NCI-H748 treated with DMSO at 0.1 percent for 48 hours (cell line): ENCODE measurements at places on chromosomes 6 and 20.
A peak's percentile ranks its signal among the peaks of the same experiment; 100 is the strongest.

DNA sequence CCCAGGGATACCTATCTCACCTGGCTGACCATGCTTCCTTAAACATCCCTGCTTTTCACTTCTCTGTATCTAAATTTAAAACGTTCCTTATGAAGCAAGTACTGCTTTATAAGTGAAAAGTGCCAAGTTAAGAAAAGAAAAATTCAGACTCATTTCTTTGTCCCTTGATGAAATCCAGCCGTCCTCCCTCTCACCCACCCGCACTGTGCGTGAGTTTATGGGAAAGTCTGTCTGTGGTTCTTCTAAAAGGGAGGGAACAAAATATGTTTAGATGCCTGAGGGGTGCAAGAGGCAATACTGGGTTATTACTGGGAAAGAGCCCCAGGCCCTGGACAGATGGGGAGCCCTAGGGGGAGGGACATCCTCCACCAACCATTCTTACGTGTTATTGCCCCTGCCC lies 31.2 kb downstream of the SPDEF start:
- no peak for DNase-seq

DNA sequence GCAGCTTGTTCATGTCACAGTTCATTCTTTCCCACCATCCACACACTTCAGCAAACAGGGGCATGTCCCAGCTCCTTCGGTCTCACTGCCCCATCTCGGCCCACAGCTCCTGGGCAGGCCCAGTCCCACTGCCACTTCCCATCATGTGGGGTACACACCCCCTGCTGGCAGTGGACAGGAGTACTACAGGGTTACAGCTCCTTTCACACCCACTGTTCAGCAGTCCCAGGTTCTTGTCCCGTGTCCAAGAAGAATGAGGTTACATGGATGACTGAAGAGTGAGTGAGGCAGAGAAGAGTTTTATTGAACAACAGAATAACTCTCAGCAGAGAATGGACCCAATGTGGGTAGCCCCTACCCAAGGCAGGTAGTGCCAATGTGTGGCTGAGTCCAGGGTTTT lies 77.8 kb upstream of the SMLR1 start:
- DNase-seq = no peak

- DNase-seq = peak; percentile 77
Observed at GRCh38 chr6:133973109-133973971, 20.3 kb downstream of the TBPL1 start.

- DNase-seq = no peak
Observed at GRCh38 chr6:90894285-90895130, 307.6 kb upstream of the MAP3K7 start.

GRCh38 chr20:50041246-50041873 lies 58.6 kb downstream of the SNAI1 start:
- DNase-seq = no peak

DNA sequence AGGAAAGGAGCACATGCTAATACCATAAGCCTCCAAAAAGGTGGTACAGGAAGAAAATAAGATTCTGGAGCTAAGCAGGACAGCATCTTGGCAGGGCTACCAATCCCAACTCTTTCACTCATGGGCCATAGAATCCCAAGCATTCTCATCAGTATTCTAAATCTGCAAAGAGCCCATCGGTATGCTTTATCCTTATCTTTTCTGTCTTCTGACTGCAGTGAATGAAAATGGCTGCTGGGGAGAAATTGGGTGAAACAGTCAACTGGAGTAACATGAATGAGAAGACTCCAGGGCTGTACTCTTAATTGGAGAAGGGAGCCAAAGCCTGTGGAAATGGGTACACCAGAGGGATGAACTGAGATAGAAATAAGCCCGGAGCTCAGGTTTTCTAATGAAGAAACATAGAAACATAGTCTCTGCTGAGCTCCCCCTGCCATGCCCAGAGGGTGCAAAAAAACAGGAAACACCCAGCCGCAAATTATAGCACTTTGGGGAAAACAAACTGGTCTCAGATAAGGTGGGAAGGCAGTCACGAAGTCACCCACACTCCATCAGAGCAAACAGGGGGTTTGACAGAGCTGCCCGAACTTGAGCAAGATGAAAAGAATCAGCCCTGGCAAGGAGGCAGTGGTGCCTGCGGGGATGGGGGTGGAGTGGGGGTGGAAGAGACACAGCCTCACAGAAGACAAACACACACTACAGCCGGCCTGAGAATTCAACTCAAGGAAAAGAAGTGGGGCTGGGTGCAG lies 35.4 kb upstream of the E2F3 start:
- no peak for DNase-seq

DNA sequence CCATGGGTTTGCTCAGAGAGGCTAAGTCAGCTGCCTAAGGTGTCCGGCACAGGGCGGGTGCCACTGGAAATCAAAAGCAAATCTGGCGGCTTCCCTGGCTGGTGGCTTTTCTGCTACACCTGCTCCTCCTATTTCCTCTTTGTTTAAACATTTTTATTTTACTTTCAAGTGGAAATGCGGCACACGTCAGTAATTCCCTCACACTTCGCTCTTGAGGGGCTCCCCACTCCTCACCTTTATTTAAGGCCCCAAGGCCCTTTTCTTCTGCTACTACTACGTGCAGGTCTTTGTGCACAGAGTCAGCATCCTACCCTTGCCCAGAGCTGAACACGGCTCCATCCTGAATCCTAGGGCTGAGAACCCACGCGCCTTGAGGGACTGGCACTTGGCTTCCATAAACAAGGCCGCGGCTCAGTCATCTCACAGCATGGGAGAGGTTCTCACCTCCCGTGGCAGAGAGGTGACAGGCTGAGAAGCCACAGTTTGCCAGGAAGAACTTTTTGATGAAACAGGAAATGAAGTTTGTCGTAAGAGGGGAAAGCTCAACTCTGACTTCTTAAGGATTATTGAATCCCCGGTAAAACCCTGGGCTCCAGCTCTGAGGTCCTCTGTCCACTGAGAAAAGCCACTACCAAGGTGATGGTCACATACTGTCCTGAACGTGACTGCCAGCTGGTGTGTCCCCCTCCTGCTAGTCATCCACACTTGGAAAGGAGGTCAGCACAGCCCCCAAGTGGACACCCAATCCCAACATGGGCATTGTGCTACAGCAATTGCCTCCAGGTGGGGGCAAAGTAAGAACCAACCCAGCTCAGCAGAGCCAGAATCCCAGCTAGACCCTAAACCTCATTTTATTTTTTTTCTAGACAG lies 48.0 kb downstream of the NFATC2 start:
- DNase-seq = no peak

DNA sequence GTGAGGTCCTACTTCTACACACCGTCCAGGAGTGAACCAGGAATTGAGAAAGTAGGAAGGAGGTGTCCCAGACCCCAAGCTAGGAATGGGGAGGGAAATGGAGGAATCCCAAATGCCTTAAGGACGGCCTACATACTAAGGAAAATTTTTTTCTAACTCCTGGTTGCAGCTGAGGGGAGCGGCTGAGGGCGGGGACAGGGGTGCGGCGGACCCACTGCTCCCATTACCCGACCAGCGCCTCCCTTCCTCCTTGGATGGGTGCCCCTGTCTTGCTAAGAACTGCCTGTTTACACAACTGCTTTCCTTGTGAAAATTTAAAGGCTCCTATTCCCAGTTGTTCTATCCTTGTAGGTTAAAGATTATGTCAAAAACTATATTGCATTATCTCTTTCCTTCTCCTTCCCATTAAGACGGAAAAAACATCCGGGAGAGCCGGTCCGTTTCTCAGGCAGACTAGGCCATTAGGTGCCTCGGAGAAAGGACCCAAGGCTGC lies 699 bp upstream of the HSPA1B start:
- no peak for DNase-seq

- no peak for DNase-seq
Observed at GRCh38 chr6:7292596-7293255, 20.3 kb downstream of the SSR1 start.

DNA sequence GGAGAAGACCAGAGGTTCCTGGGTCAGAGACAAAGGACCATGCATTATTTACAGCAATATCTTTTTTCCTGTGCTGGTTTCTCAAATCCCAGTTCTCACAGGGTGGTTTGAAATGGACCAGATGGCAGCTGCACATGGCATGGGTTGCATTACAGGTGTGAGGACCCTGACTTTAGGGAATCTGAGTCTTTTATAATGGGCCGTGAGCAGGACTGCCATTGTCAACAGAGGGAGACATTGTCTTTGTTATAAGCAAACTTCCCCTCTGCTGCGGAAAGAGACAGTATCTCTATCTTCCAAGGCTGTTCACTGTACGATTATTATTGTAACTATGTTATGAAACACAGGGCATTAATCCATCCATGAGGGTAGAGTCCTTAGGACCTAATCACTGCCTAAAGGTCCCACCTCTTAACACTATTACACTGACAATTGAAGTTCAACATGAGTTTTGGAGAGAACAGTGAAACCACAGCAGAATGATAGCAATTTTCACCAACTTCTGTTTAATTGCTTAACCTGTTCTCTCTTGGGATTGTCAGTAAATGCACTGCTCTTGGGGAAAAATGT lies 156.1 kb upstream of the AGPAT4 start:
- DNase-seq = no peak

DNA sequence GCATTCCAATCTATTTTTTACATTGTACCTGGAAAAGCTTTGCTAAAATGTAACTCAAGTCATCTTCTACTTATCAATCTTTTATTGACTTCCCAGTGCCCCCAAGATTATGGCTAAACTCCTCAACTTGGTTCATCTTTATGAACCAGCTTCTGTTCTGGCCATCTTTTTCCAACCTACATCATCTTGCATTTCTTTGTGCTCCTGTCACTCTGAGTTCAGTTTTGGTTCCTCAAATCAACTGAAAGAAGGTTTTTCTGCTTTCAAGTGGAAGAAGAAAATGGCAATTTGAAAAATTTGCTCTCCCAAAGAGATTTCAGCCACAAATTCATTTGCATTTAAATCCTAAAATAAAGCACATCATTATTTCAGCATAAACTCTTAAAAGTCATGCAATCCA lies 41.8 kb downstream of the GPX5 start:
- no peak for DNase-seq

- no peak for DNase-seq
Observed at GRCh38 chr6:157732416-157733161, 90.5 kb upstream of the SNX9 start.

DNA sequence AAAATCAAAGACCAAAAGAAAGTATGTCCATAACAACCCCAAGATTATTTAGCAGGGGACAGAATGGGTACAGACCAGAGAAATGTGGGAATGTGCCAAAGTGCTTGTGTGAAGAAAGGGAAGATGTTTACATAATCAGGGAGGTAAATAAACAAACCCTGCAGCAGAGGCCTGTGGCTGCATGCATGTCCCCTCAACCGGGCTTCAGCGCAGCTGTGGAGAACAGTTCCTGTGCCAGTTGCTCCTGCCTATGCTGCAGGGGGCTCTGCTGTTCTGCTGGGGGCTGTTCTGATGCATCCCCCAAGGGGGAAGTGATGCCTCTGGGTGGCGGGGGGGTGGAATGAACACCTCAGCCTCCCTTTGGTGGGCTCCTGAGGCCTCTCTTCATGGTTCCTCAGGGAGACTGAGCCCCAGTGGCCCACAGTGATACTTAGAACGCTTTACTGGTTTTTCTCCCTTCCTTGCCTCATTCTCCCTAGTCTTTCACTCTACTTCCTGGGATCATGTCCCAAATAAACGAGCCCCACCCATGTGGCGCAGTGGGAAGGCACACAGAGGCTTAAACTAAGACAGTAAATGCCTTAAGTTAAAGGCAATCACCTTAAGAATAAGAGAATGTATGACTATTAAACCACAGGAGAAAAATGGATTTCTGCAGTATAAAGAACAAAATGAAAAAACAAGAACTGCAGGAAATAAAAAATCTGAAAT lies 23.0 kb downstream of the RAB23 start:
- DNase-seq = no peak

DNA sequence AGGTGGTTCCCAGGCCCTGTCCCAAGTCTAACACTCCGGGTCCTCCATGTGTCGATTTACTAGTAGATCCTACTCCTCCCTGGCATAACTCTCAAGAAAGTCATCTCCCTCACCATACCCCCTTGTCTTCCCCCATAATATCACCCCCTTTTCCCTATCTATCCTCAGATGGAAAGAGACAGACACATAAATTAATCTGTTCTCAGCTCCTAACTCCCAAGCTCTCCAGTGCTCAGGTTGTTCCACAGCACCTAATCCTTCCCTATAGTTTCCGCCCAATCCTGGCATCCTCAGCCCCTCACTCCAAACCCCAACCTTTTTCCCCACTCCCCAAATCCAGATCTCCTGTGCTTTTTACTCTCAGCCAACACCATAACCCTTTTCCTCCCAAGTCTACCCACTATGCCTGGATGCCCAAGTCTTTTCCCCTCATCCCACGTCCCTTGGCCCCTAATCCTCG lies 808 bp downstream of the ILRUN start:
- DNase-seq = no peak

DNA sequence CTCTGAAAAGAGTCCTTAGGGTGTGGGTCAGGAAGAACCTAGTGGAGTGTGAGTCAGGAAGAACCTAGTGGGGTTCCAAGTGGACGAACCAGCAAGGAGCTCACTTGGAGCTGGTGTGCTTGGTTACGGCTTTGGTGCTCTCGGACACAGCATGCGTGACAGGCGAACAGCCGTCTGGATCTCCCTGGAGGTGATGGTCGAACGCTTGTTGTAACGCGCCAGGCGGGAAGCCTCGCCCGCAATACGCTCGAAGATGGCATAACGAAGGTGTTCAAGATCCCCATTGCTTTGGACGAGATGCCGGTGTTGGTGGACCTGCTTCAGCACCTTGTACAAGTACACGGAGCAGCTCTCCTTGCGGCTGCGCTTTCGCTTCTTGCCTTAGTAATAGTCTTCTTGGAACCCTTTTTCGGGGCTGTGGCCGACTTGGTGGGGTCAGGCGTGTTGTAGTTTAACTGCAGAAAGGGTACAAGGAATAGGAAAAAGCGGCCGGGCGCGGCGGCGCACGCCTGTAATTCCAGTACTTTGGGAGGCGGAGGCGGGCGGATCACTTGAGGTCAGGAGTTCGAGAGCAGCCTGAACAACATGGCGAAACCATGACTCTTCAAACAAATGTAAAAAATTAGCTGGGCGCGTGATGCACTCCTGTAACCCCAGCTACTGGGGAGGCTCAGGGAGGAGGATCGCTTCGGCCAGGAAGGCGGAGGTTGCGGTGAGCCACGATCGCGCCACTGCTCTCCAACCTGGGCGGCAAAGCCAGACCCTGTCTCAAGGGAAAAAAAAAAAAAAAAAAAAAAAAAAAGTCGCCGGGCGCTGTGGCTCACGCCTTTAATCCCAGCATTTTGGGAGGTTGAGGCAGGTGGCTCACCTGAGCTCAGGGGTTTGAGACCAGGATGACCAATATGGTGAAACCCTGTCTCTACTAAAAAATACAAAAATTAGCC lies 48.0 kb downstream of the OR2B2 start:
- no peak for DNase-seq

DNA sequence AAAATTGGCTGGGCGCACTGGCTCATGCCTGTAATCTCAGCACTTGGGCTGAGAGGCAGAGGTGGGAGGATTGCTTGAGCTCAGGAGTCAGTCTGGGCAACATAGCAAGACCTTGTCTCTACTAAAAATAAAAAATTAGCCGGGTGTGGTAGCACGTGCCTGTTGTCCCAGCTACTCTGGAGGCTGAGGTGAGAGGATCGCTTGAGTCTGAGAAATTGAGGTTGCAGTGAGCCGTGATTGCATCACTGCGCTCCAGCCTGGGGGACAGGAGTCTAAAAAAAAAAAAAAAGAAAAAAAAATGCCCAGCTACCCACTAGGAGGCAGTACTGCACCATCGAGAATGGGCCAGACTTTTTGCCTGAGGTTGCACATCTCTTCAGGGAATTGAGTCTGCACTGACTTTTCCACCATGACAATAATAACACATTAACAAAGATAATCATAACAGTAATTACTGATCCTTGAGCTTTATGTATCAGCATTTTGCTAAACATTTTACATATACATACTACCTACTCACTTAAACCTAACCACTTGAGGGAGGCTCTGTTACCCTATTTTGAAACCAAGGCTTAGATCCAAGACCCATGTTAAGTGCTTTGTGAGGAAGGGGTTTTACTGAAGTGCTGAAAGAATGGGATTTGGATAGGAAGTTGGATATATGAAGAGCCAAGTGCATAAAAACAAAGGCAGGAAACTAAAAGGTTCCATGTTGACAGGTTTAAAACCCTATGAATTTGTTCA lies 21.0 kb downstream of the SRSF3 start:
- no peak for DNase-seq
